ENCODE measurements at places on chromosomes 12 and 14.

- peak; percentile 70 for DNase-seq
These were observed at the start of gene ITGA5 for GRCh38 chr12:54419088-54419887. ITGA5 (minus strand) TSS chr12:54419266; CDS start chr12:54419198, 68 bp downstream.

- peak; percentile 94 for DNase-seq
These were observed at the start of gene ALX1 for GRCh38 chr12:85280165-85280983. ALX1 (plus strand) TSS chr12:85280220; CDS start chr12:85280262, 42 bp downstream.

DNA sequence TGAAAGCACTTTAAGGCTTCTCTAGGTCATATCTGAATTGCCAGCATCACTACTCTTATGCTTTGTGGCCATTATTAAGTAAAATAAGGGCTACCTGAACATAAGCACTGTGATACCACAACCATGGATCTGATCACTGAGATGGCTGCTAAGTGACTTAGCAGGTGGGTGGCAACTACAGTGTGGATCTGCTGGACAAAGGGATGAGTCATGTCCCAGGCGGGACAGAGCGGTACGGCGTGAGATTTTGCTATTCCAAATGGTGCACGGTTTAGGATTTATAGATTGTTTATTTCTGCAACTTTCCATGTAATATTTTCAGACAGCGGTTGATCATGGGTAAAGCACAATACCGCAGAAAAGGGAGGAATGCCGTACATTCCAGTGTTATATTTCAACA is 39.4 kb downstream of the MLXIP start:
- no peak for DNase-seq

DNA sequence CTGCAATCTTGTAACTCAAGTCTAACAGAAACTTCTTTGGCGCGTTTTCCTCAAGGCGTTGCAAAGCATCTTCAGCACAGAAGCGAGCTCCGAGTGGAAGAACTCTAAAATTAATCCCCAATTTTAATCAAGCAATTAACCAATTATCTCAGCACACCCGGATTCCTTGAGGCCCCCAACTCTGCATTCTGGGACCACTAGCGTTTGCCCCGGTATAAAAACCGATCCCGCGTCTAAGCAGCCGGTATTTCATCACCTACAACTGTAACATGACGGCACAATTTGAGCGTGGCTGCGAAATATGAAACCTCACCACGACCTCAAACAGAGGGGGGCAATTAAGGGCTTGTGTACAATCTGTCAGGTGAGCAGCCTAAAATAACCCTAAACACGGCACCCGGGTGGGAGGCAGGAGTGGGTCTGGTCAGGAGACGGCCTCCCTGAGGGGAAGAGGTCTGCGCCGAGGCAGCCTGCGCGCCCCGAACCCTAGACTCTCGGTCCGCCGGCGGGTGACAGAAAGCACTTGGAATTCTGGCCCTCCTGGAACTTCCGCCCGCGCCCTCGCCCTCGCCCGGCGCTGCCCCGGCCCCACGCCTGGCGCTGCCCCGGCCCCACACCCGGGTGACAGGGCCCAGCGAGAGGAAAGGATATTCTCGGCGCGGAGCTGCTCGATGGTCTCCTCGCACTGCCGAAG is 594 bp downstream of the ZCCHC8 start:
- peak; percentile 59 for DNase-seq

GRCh38 chr14:105484069-105484996 is 2.4 kb upstream of the CRIP1 start:
- DNase-seq: no peak

- no peak for DNase-seq
These were observed 4.3 kb downstream of the OASL start for GRCh38 chr12:121034616-121035305.

GRCh38 chr14:104084251-104085002 is 1.1 kb upstream of the ASPG start:
- DNase-seq: no peak

- peak; percentile 71 for DNase-seq
These were observed 81.8 kb downstream of the WIF1 start for GRCh38 chr12:65039301-65039700.

GRCh38 chr12:71303199-71303598 is 136.4 kb upstream of the LGR5 start:
- DNase-seq: no peak

- DNase-seq: no peak
These were observed 88.6 kb downstream of the DDHD1 start for GRCh38 chr14:53064475-53064874.

DNA sequence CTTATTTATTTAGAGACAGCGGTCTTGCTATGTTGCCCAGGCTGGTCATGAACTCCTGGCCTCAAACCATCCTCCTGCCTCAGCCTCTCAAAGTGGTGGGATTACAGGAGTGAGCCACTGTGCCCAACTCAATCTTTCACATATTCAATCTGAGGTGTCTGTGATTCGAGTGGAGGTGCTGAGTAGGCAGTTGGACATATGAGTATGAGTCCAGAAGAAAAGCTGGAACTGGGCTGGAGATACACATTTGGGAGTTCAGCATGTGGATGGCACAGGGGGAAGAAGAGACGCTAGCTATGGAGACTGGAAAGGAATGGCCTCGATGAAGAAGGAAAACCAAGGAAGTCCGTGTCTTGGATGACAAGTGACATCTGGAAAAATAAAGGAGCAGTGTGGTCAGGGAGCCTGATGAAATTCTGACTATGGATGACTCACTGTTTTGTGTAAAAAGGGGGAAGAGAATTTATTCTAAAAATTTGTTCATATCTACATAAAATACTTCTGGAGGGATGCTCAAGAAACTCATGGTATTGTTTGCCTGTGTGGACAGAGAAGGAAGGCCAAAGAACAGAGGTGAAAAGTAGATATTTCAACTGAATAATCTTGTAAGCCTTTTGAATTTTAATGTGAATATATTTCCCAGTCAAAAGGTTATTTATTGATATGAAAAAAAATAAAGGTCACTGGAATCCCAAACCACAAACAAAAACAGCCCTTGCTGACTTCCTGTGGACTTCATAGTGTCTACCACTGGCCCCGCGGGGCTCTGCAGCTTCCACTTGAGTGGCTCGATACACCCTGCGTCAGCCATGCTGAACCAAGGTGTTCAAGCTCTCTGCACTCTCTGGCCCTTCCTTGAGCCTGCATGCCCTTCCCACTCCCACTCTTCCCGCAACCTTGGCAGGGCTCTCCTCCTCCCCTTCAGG is 8.9 kb upstream of the LTA4H start:
- DNase-seq: no peak

DNA sequence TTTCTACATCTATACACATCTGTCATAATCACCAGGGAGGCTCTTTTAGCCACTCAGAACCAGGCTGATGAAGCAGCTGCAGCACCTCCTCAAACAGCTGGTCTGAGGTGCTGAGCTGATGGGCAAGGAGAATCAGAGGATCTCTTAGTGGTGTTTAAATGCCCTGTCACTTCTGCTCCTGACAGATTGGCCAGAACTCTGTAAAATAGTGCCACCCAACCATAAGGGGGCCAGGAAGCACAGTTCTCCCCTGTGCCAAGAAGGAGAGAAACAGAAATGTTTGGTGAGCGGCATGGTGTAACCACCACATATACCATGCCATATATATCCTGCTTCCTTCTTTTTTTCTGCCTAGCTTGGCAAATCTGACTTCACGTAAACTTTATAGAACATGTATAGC is 12.8 kb downstream of the SOCS2 start:
- no peak for DNase-seq

- no peak for DNase-seq
These were observed 160.3 kb downstream of the PRKCH start for GRCh38 chr14:61481701-61482100.

DNA sequence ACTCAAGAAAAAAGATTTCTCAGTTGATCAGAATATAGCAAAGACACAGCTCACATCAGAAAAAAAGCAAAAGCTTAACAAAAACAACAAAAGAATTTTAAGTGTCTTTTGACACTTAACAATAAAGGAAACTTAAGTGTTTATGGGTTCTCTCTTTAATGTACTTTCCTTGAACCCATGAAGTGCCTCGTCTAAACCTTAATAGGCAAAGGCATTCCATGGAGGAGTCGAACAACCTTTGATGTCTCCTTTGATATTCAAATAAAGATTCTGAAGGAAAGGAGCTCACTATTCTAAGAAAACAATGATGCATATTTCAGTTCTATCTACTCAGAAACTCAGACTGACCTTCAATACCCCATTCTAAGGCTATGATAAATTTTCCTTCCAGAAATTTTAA is 116.7 kb downstream of the TMTC1 start:
- no peak for DNase-seq

GRCh38 chr12:24711056-24712008 is 237.6 kb downstream of the BCAT1 start:
- no peak for DNase-seq

DNA sequence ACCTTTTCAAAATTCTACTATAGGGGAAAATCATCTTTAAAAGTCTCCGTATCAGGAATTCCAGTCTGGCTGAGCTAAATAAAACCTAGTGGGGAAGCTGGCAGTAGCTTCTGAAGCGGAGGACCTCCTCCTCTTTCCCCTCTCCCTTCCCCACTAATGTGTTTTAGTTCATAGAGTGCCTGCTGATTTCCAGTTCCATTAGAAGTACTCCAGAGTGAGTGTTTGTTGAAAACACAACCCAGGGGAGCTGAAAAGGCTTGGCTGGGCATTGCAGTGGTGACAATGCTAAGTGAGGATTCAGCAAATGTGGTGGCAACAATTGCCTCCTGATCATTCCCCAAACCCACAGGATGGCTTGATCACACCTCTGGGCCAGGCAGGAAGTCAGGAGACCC is 144.2 kb upstream of the FRMD6 start:
- DNase-seq: no peak

DNA sequence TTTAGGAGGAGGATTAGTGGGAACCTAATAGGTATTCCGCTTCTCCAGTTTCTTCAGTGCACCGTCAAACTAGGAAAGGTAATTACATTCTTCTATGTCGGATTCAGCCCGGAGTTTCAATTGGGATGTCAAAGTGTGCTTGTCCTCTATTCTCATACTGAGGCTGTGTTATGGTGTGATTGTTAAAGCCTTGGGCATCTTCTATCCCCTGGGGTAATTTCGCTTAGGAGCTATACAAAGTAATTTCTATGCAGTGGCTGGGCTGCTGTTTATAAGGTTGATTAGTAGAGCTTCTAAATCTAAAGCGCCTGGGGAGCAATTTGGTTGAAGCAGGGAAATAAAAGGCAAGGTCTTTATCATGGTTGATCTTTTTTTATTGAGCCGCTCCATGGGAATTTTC is 399.6 kb downstream of the ZFP36L1 start:
- DNase-seq: no peak

- DNase-seq: no peak
These were observed 127.8 kb upstream of the PTPRQ start for GRCh38 chr12:80316222-80316621.

GRCh38 chr12:43352001-43352400 is 200.0 kb downstream of the ADAMTS20 start:
- no peak for DNase-seq

GRCh38 chr12:27906658-27907473 is 65.7 kb downstream of the PTHLH start:
- no peak for DNase-seq

DNA sequence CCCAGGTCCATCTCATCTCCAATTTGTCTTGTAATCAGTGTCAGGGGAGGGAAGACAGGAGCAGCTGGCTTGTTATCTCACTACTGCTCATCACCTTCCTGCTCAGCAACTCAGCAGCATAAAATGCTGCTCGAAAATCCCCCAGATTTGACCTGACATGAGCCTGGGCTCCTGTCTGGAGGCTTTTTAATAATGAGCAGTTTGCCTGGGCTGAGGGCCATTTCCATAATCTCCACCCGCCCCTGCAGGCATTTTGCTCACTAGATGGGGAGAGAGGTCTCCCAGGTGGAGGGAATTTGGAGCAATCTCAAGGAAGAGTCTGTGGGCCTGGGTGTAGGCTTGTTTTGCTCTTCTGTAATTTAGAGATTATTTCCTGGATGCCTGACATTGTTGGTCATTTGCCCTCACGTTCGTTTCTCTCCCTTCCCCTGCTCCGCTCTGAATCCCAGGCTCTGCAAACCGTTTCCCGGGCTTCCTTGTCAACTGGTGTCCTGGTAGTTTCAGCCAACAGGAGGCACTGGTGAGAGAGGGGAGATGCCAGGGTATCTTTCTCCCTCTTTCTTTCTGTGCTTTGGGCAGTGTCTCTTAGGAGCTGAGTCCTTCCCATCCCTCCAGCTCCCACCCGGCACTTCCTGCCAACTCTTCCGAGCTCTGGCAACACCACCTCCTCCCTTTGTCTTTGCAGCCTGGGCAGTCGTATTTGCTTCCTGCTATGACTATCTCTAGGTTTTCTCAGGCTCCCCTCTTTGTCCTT is 299.2 kb downstream of the GLT1D1 start:
- peak; percentile 73 for DNase-seq

DNA sequence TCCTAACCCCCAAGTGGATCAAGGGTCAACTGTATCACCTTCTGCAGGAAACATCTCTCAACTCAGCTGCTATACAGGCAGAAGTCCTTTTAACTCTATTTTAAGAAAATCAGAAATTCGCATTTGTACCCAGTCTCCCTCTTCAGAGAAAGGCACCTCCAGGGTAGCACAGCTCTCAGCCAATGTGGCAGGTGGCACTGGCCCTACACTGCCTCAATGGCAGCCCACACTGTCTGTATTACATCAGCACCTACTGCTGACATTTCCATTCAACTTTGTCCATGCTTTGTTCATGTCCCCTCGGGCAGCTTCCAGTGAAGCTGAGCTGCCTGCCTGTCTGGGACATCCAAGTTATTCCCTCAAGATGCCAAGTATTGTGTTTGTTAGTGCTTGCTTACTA is 8.8 kb downstream of the SPTSSA start:
- no peak for DNase-seq

DNA sequence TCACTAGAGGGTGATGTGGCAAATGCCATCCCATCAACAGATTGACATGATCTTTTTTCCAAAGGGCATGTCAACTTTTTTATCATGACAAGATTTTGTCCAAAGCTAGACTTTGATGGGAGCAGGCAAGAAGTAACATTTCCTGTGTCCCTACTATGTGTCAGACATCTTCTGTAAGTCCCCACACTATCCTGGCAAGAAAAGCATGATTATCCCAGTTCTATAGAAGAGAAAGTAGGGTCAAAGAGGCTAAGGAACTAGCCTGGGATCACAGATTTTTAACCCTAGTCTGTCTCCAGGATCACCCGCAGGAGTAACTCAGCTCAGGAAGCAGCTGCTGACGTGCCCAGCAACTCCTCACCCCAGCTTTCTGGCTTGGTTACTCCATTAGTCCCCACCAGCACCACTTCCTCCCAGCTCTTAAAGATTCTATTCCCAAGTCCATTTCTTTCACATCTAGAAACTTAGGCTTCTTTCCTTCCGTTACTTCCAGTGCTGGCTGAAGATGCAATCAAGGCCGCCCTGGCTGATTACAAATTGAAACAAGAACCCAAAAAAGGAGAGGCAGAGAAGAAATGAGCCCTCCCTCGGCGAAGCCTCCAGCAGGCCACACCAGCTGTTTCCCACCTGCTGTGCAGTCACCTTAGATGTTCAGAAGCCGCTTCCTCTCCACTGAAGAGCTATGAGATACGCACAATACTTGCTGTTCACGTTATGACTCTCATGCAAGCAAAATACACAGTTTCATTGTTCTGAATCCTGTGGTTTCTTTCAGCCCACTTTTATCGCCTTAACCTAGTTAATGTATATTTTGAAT is 6.2 kb downstream of the ISCU start:
- DNase-seq: no peak

- DNase-seq: no peak
These were observed 507.1 kb downstream of the DIO2 start for GRCh38 chr14:79704041-79704807.

Data from H9 (cell line).